ENCODE measurements at places on chromosomes 12 and 14. TPM values are rescaled to one million over a fixed set of nuclear protein-coding genes. Genes with fewer than 3 reads are reported as not detected.
A peak's percentile ranks its signal among the peaks of the same experiment; 100 is the strongest.

DNA sequence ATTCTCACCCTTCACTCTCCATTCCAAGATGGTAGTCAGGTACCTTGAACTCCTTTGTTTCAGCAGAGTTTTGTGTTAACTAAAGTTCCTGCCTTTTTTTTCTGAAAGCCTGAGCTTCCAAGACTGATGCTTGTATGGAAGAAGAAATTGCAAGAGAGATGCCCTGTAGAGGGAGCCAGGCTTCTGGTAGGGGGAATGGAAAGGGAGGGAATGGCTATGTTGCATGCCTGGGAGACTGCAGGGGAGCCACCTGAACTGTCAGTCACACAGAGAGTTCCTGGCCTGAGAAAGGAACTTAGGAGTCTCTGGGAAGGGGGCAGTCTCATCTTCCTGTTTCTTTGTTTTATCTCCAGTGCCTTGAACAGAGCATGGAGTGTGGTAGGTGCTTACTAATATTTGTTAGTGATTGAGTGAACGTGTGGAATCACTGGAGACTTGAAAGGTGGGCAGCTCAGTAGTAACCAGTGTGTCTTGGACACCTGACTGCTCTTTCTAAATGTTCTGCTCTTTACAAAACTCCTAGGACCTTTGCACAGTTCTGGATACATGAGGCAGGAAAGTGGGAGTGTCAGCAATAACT is 132.2 kb downstream of the ANO4 start:
- DNase-seq = peak; percentile 37

DNA sequence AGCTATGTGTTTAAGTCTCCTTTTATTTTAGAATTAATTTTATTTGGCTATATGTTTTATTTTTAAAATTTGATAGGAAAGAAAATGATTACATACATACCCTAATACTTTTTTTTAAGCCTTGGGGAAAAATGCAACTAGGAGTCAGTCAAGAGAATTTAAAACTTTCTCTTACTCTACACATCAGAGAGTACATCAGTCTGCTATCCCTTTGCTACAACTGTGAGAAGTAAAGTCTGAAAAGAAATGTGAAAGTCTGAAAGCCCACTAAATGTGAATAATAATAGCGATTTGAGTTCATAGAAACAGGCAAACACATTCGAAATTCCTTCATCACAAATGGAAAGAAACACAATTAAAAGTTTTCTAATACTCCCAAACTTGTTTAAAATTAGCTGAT is 95.0 kb downstream of the PTPRQ start:
- no peak for DNase-seq

- DNase-seq = no peak
Measured at GRCh38 chr12:92912052-92912451, 17.0 kb downstream of the EEA1 start.

DNA sequence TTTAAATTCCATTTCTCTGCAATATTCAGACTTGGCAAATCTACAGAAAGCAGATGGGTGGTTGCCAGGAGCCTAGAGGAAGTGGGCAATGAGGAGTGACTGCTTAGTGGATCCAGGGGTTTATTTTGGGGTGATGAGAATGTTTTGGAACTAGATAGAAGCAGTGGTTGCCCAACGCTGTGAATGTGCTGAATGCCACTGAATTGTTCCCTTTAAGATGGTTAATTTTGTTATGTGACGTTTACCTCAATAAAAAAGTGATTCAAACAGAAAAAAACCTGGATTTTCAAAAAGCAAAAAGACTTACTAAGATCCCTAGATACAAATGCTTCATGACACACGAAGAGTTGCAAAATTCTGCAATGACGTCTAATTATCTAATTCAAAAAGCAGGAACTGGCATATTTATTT is 34.2 kb downstream of the DAO start:
- DNase-seq = no peak

- DNase-seq = no peak
Measured at GRCh38 chr14:104161602-104162367, 23.4 kb downstream of the KIF26A start.

- no peak for DNase-seq
Measured at GRCh38 chr12:103924761-103925641, 5.2 kb upstream of the HSP90B1 start.

DNA sequence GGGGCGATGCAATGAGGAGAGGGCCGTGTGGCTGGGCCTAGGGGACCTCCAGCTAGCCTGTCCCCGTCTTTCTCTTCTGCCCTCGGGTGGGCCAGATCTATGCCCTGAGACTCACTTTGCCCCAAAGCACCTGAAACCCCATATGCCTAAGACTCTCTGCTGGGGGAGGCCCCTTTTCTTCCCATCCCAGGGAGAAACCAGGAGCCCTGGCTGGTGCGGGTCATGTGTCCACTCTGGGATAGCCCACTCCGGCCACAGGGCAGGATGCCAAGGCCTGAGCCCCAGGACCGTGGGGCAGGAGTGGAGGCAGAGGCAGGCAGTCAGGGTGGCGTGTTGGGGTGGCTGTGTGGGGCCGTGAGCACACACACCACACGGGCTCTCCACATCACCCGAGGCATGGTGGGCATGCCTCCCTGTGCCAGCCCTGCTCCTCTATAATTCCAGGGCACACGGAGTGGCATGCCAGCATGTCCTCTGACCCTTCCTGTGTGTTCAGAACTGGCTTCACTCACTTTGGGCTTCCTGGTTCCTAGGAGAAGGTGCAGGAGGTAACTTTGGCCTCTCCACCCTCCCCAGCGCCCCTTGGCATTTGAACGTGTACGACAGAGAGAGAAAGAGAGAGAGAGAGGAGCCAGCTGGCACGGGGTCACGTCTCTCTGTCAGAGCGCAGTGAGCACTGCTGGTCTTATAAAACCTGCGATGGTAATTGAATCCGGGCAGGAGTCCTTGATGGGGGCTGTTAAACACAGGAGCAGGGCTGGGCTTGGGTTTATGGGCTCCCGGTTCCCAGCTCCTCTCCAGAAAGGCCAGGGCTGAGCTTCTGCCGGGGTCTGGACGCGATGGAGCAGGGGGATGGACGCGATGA is 144.2 kb downstream of the KIF26A start:
- DNase-seq = no peak

- DNase-seq = no peak
Measured at GRCh38 chr12:50533971-50534370, 29.2 kb downstream of the DIP2B start.

DNA sequence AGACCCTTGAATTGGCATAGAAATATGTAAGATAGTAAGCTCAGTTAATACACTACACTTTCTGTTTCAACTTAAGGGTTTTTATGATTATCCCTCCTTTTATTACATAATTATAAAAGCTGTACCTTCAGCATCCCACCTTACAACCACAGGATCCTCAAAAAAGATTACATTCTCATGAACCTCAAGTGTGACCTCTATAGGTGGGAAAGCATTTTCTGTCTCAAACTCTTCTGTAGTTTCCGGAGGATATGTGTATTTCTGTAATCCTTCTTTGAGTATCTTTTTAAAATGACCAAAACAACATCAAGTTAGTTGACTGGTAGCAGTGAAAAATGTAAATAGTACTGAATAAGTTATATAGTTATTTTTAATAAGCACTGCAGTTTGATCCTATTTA is 75.9 kb downstream of the DNAI7 start:
- no peak for DNase-seq

- DNase-seq = no peak
Measured at GRCh38 chr14:85178864-85179263, 351.1 kb upstream of the FLRT2 start.

DNA sequence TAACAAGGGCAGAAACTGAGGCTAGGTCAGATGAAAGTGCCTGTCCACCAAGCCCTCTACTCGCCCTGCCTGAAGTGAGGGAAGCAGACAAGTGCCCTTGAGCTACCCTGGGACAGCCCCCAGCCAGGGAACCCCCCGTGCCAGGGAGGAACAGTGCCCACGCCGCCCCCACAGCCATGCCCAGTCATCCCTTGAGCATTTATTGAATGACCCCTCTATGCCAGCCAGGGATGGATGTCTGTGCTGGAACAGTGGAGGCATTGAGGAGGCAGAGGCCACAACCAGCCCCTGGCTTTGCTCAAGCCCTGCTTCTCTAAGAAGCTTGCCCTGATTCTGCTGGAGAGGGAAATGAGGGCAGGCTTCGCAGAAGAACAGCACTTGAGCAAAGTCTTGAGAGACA is 3.7 kb upstream of the AQP6 start:
- DNase-seq = no peak

DNA sequence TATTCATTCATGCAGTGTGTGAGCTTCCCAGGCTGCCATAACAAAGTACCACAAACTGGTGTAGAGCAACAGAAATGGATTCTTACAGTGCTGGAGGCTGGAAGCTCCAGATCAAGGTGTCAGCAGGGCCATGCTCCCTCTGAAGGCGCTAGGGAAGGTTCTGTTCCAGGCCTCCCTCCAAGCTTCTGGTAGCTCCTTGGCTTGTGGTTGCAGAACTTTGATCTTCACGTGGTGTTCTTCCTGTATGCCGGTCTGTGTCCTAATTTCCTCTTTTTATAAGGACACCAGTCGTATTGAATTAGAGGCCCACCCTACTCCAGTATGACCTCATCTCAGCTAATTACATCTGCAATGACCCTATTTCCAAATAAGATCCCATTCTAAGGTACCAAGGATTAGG is 3.1 kb downstream of the OTUB2 start:
- DNase-seq = no peak

- peak; percentile 22 for DNase-seq
Measured at GRCh38 chr14:59333668-59334067, 131.5 kb downstream of the GPR135 start.

DNA sequence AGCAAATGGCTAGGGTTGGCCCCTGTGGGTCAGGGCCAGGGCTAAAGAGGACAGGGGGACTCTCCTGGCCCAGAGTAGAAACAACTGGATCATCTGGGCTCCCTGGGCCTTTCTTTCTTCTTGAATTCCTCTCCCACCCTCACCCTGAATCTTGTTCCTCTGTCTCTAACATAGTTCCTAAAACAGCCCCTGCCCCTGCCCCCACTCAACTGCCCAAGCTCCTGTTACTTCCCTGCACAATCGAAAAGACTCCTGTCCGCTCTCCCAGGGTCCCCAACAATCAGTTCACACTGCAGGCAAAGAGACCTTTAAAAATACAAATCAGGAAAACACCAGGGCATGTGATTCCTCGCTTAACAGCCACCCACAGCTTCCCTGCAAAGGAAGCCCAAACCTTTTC is 18.0 kb upstream of the ANKRD33 start:
- no peak for DNase-seq

DNA sequence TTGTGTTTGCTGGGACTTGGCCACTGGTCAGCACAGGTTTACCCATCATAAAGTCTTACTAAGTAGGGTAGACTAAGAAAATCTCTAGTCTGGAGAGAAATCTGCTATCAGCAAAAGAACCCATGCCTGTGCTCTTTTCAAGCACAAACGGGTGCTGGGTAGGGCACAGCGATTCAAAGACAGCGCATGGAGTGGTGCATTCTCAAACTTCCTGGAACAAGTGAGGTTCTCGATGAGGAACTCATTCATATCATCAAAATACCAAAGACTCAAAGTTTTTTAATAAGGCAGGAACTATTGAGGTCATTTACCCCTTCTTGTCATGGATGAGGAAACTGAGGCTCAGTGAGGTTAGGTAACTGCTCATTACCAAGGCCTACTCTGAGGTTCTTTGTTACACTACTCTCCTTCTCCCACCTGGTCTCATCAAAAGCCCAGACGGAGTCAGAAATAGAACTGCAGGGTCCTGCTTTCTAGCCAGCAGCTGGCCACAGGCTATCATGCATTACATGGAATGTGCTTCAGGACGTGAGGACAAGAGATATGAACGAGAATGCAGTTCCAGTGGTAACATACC is 390.3 kb downstream of the ZFP36L1 start:
- no peak for DNase-seq

GRCh38 chr12:75658901-75659823 is 147.8 kb upstream of the KRR1 start:
- DNase-seq = peak; percentile 64

DNA sequence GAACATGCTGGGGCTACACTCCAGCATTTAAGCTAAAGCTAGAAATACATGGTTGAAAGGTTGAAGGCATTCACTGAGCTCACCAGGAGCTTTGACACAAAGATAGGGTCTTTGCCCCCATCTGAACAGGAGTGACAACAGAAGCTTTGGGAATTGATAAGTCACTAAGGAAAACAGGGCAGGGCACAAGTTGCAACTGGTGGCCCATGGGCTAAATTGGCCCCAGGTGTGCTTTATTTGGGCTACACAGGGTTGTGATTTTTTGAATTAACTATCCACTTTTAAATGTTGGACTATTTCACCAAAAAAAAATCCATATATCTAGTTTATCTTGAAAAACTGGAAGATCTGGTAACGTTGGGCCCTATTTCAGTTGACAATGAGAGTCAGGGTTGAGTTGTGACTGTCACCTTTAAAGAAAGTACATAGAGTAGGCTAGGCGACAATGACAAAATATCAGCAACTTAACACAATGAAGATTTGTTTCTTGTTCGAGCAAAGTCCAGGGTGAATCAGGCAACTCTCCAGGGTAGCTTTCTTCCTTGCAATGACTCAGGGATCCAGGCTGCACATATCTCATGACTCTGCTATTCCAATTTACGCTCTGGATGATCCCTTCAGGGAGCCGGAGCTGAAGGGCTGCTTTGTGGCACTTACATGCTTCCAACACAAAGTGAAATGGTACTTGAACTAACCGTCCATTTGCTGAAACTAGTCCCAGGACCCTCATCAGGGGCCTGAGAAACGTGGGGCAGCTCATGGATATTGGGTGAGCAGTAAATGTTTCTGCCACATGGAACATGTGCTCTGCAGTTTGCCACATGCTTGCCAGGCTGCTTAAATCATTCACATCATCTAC is 13.3 kb upstream of the EIF4B start:
- DNase-seq = no peak

DNA sequence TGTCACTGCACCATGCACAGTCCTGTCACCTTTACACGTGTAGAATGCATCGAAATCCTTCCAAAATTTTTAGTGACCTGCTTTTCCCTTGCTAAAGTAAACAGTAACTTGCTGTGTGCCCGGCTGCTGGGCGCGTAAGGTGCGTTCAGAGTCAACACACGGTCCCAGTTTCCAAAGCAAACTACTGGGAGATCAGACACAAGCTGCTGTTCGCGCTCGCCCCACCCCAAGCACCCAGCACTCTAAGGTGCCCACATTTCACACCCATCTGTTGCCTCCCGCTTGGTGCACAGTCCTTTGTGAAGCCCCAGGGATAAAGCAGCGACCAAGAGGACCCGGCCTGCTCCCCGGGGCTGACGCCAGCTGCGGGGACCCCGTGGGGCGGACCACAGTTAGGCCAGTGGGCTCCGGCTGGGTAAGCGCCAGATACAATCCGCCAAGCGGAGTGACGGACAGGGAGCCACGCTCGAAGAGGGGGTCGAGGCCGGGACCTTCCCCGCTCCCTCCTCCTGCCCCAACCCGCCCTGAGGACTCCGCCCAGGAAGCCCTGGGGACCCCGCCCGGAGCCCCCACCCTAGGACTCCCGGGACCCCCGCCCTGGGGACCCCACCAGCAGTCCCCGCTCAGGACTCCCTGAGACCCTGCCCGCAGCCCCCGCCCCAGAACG is 633 bp downstream of the STX2 start:
- DNase-seq = peak; percentile 17

Gene GPR84
- not detected for total RNA-seq

Gene DPPA3
- total RNA-seq = not detected

Gene NINJ2
- 2.4 TPM for total RNA-seq

Gene MYRFL
- total RNA-seq = not detected

Gene KRT3
- total RNA-seq = not detected

Gene CLEC1B
- not detected for total RNA-seq

Gene RERG
- total RNA-seq = not detected

Gene RABGGTA
- 19.7 TPM for total RNA-seq

Gene WSCD2
- not detected for total RNA-seq

Gene KRT71
- not detected for total RNA-seq

Gene KRT6C
- not detected for total RNA-seq

Gene CAPZA3
- not detected for total RNA-seq
